Fibroblast of lung (primary cell): ENCODE measurements at places on chromosomes 6 and 20.

DNA sequence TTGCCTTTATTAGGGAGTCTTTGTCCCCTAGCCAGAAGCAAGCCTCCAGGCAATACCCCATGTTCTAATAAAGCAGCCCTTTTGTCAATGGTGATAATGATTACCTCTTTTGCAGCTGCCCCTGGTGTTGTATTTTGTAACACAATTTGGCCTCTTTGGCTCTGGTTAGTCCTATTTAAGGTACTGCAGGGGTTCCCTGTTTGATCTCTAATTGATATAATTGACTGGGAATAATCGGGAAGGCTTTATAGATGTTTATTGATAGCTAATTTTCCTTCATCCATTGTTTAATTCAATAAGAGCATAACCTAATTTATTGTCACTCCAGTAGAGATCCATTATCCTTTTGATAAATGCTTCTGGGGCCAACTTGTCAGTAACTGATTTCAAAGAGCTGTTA lies 537.2 kb downstream of the PKHD1 start:
- no peak for DNase-seq

- DNase-seq = no peak
Measured at GRCh38 chr6:131685266-131685780, 15.9 kb downstream of the OR2A4 start.

- DNase-seq = peak; percentile 57
Measured at GRCh38 chr6:82878812-82879211, 186.8 kb downstream of the UBE3D start.

GRCh38 chr6:30327232-30327746 lies 562 bp downstream of the TRIM39 start:
- DNase-seq = no peak

- DNase-seq = no peak
Measured at GRCh38 chr6:38142178-38142902, 322.8 kb downstream of the ZFAND3 start.

DNA sequence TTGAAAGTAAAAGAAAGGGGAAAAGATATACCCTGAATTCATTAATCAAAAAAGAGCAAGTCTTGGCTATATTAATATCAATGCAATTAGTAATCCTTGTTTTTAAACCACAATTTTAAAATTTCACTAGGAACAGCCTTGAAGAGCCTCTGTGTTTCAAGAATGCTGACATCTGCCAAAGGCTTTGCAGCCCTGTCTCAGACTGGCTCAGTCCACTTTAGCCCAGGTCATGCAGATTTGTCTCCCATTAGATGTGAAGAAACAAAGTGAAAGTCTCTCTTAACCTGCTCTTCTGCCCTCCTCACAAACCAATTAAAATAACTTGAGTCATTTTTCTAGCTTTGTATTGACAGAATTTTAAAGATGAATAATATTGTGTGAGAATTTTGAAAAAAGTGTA lies 102.7 kb upstream of the CARMIL1 start:
- DNase-seq = peak; percentile 15

DNA sequence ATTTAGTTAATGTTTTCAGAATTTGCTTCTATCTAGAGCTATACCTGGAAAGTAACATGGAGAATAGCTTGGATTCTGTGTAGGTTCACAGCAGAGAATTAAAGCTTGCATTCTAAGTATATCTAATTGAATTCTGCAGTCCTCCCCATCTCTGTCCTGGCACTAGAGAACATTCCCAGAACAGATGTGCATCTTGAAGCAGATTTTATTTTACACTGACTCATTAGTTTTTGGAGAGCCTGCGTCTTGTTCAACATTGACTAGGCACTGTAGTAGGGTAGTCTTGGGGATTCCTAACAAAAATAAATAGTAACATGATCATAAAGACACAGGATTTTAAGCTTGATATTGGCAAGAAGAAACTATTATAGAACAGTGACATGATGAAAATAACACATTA lies 36.2 kb upstream of the BAG2 start:
- DNase-seq = peak; percentile 12
